CD4-positive, alpha-beta T cell treated with Interleukin-10 for 1 hour (primary cell): ENCODE measurements at places on chromosomes 2 and 18.

- no peak for DNase-seq
Measured at GRCh38 chr2:205058409-205058808, 513.1 kb downstream of the PARD3B start.

DNA sequence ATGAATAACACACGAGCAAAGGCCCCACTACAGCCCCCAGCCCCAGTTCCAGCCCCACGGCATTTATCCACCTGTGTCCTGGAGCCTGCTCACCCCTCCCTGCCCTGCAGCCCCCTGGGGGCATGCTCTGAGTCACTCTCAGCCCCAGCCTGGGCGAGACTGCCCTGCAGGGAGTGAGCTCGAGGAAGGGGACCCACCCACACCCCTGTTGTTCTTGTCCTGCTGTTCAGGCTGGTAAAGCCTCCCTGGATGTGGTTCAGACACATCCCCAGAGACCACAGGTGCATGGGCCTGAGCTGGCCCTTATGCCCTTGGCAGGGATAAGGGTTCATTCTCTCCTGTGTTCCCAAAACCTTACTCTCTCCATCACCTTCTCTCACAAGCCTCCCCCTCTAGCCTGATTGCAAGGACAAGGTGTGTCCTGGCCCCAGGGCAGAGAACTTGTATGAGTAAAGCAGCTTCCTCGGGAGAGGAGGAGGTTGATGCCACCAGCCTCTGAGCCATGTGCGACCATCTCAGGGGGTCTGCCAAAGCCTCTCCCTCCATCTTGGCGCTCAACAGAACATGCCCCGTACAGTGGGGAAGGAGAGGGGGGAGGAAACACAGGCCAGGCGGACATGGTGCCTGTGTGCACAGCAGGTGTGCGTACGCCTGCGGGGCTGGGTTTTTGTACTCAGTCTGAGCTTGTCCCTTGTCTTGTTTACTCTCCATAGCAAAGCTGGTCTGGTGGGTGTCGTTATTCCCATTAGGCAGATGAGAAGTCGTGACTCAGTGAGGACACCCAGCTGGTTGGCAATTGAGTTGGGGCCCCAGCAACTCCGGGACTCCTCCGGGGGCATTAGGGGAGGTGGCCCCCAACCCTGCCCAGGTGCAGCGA lies 64.4 kb downstream of the CIB4 start:
- DNase-seq: no peak

GRCh38 chr2:45786836-45787357 lies 135.4 kb downstream of the PRKCE start:
- DNase-seq: no peak

DNA sequence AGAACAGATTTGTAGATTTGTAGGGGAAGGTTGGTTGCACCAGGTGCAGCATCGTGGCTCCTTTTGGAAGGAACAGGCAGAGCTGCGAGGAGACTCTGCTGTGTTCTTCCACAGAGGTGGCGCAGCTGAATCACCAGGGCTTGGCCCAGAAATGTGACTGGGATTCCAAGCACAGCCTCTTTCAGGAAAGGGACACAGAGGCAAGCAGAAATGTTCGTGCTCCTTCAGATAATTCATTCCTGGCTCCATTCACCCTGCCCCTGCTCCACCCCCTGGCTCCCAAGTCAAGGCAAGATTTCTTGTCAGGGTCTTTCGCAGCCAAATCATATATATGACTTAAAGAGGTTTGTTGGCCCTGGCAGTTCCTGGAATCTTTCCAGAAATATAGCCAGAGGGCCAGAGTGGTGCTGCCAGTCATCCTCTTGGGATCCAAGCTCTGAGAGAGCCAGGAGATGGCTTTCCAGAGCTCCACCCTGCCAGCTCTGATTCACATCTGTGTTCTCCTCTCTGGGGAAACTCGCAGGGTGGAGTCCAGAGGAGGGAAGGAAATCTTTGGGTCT lies 203.9 kb upstream of the TANK start:
- DNase-seq: no peak

- DNase-seq: no peak
Measured at GRCh38 chr2:11551569-11552259, 17.9 kb downstream of the GREB1 start.

DNA sequence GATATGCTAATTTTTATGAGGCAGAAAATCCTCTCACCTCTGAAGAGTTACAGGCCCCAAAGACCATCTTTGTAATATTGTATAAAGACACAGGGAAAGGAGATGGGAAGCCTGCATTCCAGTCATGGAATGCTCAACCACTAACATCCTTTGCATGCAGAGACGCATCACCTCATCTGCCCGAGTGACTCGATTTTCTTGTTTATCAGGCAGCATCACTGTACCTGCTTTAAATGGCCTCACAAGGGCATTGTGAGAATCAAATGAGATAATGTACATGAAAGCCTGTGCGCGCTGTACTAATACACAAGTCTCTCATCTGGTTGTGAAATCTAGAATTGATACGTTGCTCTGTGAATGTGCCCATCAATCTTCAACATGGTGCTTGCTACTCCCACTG lies 10.2 kb upstream of the TMEM247 start:
- no peak for DNase-seq

- DNase-seq: no peak
Measured at GRCh38 chr2:29744976-29745375, 176.4 kb downstream of the ALK start.

GRCh38 chr2:4404363-4404762 lies 701.0 kb downstream of the DCDC2C start:
- no peak for DNase-seq

- peak; percentile 1 for DNase-seq
Measured at GRCh38 chr2:28405537-28405936, 12.9 kb downstream of the FOSL2 start.

DNA sequence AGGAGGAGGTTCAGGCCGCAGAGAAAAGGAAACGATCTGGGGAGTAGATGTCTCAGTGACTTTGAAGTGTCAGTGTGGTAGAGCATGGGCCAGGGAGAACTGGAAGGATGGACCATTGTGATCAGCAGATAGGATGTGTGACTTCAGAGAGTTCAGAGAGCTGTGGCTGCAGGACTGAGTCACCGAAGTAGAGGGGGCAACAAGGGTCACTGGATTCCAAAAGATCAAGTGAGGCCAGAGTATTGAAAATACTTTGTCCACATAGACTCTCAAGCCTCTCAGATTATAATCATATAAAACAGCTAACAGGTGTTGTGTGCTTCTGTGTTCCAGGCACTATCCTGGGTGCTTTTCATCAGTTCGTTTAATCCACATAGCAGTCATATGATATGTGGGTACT lies 99.4 kb downstream of the CRIM1 start:
- no peak for DNase-seq

GRCh38 chr2:61162721-61163120 lies 733 bp downstream of the C2orf74 start:
- DNase-seq: no peak
